ENCODE measurements at places on chromosomes 12 and 14.
A peak's percentile ranks its signal among the peaks of the same experiment; 100 is the strongest.

DNA sequence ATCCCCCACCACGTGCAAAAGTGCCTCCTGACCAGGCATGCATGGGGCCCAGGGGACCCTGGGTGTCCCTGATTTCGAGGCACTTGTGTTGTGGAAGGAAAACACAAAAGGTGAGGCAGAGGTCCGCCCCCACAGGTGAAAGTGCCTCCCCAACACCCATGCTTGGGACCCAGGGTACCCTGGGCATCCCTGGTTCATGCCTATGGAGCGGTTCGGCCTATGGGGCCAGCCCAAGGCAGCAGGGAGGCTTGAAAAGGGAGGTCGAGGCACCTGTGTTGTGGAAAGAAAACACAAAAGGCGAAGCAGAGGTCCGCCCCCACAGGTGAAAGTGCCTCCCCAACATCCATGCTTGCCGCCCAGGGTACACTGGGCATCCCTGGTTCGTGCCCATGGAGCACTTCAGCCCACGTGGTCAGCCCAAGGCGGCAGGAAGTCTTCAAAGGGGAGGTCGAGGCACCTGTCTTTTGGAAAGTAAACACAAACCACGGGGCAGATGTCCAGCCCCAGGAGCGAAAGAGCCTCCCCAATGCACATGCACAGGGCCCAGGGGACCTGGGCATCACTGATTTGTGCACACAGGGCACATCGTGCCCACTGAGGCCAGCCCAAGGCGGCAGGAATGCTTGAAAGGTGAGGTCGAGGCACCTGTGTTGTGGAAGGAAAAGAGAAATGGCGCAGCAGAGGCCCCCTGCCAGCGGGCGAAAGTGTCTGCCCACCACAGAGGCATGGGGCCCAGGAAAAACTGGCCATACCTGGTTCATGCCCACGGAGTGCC is 375.5 kb downstream of the ALG10 start:
- DNase-seq: no peak

DNA sequence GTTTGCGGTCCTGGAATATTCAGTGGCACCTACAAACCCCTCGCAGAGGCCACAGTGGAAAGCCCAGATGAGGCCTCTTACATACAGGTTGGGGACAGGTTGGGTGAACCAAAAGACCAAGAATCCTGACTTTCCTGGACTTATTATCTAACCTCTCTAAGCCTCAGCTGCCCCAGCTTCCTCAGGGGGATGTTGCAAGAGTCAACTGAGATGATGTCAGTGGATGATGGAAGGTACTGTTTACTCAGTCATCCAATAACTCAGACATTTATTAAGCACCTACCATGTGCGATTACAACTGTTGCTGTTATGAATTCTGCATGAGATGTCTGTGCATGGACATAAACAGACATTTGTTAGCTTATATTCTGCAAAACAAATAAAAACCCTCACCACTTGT is 72.8 kb downstream of the RFX4 start:
- no peak for DNase-seq

- no peak for DNase-seq
Observed at GRCh38 chr14:24979725-24980239, 70.2 kb downstream of the STXBP6 start.

DNA sequence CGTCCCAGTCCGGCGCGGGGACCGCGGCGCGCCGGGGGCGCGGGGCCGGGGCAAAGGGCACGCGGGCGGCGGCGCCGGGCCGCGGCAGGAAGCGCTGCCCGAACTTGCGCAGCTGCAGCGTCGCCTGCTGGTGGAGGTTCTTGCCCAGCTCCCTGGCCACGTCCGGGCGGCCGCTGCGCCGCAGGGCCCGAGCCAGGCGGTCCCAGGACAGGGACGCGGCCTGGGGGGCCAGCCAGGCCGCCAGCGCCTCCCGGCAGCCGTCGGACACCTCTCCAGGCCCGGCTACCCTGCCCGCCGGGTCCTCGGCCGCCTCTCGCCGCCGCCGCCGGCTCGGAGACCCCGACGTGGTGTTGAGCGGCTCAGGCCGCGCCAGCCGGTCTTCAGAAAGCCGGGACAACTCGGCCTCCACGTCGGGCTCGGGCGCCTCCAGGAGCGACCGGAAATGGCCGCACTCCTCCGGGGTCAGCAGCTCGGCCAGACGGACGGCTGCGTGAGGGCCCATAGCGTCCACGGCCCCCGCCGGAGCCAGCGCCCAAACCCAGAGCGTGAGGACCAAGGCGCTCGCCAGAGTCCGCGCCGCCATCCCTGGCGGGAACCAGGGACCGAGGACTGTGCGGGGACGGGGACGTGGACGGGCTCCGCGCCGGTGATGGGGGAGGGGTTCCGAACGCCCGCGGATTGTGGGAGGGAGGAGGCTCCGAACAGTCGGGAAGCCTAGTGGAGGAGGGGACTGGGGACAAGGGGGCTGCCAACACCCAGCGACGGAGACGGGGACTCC is 34.0 kb downstream of the FIGNL2 start:
- DNase-seq: peak; percentile 64

- no peak for DNase-seq
Observed at GRCh38 chr12:116982791-116983411, 72.2 kb downstream of the FBXW8 start.

- DNase-seq: no peak
Observed at GRCh38 chr14:72075649-72076334, 143.6 kb downstream of the RGS6 start.

GRCh38 chr12:7555752-7556151 is 52.2 kb upstream of the CD163 start:
- DNase-seq: no peak

GRCh38 chr12:124938587-124938986 is 24.1 kb upstream of the UBC start:
- no peak for DNase-seq

- no peak for DNase-seq
Observed at GRCh38 chr14:64746298-64747250, 42.4 kb downstream of the PLEKHG3 start.

DNA sequence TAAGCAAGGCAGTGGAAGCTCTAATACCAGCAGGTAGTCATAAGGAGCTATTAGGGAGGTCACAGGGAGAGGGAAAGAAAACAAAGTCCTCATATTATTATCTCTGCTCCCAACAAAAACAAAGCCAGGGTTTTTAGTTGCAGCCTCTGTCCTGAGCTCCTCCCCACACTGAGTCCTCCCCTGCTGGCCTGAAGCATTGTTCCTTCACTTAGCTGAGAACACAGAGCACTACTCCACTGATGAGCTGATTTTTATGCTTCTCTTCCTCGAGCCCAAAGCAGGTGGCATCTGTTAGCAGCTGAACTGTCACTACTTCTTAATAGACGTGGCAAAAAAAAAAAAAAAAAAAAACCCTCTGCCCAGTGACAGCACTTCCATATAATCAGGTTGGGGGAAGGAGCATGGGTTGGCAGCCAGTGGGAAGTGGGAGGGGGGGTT is 10.5 kb upstream of the STAC3 start:
- DNase-seq: no peak

GRCh38 chr14:93078870-93079269 is 36.9 kb downstream of the ITPK1 start:
- DNase-seq: no peak

- DNase-seq: no peak
Observed at GRCh38 chr12:68759852-68760251, 13.9 kb downstream of the SLC35E3 start.

GRCh38 chr12:22974865-22975264 is 349.9 kb downstream of the ETNK1 start:
- DNase-seq: no peak

DNA sequence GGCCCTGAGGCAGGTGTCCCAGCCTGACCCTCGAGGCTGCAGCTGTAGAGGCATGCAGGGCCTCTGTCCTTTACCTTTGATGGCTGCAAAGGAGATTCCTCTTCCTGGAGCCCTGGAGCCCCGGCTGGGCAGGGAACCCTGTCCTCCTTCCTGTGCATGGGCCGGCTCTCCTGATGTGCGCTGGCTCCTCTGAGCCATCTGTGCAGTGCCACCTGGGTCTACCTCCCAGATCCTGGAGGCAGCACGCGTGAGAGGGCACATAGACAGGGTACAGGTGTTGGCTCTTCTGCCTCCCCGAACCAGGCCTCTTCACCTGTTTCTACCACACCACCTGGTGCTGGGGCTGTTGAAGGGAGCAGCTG is 115.1 kb downstream of the BEGAIN start:
- no peak for DNase-seq

DNA sequence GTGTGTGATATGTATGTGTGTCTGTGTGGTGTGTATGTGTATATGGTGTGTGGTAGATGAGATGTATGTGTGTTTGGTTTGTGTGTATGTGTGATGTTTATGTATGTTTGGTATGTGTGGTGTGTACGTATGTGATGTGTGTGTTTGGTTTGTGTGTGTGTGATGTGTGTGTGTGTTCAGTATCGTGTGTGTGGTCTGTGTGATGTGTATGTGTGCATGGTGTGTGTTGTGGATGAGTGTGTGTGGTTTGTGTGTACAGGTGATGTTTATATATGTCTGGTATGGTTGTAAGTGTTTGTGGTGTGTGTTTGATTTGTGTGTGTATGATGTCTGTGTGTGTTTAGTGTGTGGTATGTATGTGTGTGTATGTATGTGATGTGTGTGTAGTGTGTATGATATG is 199.4 kb downstream of the SUDS3 start:
- DNase-seq: no peak

DNA sequence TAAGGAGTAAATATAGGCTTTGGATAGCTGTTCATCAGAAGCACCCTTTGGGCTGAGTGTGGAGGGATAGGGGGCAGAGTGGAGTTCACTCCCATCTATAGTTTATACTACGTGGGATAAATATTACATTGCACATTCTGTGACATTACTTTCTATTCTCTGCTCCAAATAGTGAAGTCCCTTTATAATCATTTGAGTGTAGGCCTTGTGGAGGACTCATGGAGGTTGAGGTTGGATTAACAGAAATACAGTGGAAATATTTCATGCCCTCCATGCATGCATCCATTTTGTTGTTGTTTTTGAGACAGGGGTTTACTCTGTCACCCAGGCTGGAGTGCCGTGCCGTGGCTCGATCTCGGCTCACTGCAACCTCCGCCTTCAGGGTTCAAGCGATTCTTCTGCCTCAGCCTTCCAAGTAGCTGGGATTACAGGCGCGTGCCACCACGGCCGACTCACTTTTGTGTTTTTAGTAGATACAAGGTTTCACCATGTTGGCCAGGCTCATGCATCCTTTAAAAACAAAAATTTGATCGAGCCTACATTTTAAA is 1.4 kb downstream of the CHPT1 start:
- no peak for DNase-seq

GRCh38 chr14:88233915-88234314 is 89.2 kb downstream of the KCNK10 start:
- no peak for DNase-seq

DNA sequence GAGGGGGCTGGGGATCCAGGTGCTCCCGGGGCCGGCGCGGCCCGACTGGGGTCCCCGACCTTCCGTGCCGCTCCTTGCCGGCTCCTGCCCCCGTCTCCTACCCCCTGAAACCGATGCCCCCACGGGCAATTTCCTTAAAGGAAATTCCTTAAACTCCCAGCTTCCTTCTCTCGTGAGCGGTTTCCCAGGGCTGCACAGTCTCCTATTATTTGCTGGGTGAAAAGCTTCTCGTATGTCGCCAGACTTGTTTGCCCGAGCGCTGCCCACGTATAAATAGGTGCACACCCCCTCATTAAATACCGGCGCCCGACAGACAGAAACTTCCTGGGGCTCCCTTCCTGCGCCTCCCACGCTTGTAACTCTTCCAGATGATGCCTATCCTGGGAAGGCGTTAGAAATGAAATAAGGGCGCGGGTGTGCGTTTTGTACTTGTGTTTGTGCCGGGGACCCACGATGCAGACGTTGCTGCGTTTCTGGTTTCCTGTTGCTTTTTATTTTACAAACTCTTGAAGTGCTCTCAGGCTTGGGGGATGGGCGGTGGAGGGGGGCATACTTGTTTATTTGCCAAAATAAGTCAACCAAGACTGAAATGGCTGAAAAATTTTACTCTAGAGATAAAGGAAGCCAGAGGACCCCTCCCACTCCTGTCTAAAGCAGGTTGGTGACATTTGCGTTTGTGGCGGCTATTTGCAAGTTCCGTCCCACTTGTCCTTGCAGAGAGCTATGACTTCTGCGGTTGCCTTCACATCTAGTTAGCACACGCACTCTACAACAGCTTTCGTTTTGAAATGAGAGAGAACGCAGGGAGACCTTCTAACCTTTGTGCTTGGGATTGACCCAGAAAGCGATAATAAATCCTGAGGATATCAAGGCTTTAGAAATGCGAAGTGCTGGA is 1.0 kb downstream of the HIP1R start:
- DNase-seq: peak; percentile 70

Data from GM12891 (cell line).